ENCODE measurements at places on chromosomes 7 and 10.

DNA sequence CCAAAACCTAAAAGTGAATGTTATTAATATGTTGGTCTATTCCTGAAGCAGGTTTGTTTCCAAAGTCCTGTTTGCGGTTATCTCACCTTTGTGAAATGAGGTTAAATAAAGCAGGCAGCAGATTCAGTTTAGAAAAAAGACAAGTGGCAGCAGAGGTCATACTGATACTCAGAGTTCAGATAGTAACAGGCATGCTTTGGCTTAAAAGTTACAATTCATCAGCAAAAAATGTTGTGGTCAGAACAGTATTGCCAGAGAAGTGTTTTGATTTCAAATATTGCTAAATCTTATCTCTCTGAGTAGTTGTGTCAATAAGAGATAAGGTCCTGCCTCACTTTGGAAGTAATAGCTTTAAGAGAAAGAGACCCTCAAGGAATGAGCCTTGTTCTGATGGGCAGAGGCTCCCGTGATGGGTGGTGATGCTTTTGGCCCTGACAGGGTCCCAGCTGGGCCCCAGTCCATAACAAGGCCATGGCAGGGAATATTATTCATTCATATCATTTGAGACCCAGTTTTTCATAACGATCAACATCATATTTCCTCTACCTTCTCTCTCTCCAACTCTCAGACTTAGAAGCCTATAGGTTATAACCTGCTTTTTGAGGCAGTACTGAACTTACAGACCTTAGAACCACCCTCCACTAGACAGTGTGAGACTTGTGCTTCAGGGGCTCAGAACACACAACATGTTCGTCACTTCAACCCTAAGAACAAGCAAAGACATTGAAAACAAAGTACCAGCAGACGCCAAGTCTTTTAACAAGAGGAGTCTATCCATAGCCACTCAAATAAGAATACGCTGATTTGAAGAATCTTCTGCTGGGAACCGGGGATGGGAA, 58.5 kb upstream of the AHR start:
- no peak for DNase-seq

- no peak for DNase-seq
Observed at GRCh38 chr7:12712236-12712635, 24.8 kb downstream of the ARL4A start.

GRCh38 chr10:101050208-101051069, 11.3 kb upstream of the KAZALD1 start:
- peak; percentile 62 for DNase-seq

- DNase-seq: no peak
Observed at GRCh38 chr7:127873715-127874636, 157.3 kb downstream of the LRRC4 start.

DNA sequence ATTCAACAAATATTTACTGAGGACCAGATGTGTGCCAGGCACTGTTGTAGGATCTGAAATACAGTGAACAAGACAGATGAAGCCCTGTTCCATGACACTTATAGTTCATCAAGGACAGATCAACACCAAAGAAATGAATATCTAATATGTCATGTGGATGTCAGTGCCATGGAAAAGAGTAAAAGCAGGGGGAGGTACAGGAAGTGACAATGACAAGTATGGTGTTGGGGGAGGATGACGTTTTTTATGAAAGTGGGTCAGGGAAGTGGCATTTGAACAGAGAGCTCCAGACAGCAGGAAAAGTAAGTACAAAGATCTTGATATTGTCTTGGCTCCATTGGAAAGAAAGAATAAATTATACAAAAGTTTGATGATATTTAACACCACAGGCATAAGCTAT, 7.0 kb upstream of the SFMBT2 start:
- no peak for DNase-seq

DNA sequence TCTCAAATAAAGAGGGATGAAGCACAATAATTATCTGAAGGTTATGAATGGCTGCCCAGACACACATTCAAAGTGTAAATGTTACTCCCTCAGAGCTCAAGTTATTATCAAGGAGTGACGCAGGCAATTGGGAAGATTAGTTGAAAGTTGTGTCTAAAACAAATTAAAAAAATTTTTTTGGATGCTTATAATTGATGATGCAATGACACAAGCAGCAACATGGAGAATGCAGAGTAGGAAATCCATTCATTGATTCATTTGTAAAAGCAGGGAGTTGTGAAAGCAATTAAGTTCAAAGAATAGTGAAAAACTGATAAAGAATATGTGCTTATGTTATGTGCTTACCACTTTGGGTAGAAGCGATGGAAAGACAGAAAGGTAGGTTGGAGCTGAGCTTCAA, 120.4 kb downstream of the CDK6 start:
- no peak for DNase-seq

- no peak for DNase-seq
Observed at GRCh38 chr7:150620061-150620460, 12.1 kb downstream of the GIMAP6 start.
